ENCODE measurements at places on chromosomes 5 and 9.

DNA sequence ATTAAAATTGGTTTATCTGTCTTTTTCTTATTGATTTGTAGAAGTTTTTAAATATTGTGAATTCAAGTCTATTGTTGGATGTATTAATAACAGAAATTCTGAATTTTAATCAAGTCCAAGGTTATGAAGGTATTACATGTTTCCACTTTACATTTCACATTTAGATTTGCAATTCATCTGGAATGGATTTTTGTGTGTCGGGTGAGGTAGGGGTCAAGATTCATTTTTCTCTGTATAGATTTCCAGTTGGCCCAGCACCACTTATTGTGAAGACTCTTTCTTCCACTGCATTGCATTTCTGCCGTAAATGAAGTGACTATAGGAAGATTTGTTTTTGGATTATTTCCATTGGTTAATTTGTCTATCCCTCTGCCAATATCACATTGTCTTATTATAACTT lies 35.5 kb upstream of the DMRT2 start:
- DNase-seq, result no peak

DNA sequence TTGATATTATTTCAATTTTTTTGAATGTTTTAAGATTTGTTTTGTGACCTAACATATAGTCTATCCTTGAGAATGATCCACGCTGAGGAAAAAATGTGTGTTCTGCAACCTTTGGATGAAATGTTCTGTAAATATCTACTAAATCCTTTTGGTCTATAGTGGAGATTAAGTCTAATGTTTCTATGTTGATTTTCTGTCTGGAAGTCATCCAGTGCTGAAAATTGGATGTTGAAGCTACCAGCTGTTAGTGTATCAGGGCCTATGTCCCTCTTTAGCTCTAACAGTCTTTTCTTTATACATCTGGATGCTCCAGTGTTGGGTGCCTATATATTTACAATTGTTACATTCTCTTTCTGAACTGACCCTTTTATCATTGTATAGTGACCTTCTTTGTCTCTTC lies 422.3 kb downstream of the TMEM232 start:
- no peak for DNase-seq

- no peak for DNase-seq
Observed at GRCh38 chr9:114820776-114821501, 15.1 kb upstream of the TNFSF15 start.

GRCh38 chr5:54024466-54024865 lies 285.9 kb downstream of the ARL15 start:
- no peak for DNase-seq

GRCh38 chr5:140345919-140346347 lies 470 bp downstream of the HBEGF start:
- DNase-seq, result peak; percentile 71

DNA sequence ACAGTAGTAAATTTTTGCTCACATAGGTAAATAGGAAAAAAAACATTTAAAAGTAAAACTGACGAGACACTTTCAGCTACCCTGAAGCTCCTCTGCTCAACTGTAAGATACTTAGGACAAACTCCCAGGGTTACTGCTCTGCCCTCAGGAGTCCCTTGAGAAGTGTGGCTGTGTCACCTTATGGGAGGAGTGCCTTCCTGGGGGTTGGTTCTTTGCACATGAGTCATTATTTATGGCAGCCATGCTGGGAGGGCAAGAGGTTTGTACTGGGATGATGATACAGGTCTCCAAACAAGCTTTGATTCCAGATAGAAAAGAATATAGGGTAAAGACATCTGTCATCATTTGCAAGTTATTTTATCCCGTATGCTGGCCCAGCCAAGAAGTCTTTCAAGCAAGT lies 45.9 kb downstream of the TTC1 start:
- no peak for DNase-seq

DNA sequence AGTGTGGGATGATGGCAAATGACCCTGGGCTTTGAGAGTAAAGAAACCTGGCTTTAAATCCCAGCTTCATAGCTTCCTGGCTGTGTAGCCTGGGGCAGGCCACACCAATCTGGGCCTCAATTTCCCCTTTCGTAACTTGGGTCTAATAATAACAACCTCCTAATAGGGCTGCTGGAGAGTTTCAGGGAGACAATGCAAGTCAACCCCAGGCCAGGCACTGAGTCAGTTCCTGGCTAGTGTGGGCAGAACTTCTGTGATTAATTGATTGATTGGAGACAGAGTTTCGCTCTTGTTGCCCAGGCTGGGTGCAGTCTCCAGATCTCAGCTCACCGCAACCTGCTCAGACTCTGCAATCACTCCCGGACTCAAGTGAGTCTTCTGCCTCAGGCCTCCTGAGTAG lies 3.3 kb upstream of the SH2D3C start:
- DNase-seq, result no peak

DNA sequence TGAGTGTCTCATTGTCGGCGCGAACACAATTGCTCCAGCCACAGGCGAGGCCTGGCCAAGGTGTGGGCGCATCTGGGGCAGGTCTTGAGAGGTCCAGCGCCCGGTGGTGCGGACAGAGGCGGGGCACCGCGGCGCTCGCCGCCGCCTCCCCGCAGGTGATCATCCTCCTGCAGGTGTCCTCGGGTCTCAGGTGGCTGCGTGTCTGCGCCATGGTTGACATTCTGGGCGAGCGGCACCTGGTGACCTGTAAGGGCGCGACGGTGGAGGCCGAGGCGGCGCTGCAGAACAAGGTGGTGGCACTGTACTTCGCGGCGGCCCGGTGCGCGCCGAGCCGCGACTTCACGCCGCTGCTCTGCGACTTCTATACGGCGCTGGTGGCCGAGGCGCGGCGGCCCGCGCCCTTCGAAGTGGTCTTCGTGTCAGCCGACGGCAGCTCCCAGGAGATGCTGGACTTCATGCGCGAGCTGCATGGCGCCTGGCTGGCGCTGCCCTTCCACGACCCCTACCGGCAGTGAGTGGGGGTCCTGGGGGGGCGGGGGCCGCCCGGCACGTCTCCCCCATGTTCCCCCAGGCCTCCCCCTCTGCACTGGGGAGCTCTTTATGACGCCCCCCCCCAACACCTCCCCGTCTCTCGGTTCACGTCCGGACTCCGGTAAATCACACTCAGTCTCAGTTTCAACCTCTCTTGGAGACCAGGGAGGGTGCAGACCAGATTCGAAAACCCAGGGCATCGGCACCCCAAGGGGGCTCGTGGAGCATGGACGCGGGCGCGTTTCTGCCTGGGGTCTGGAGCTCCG lies 446 bp downstream of the NXNL2 start:
- peak; percentile 22 for DNase-seq

DNA sequence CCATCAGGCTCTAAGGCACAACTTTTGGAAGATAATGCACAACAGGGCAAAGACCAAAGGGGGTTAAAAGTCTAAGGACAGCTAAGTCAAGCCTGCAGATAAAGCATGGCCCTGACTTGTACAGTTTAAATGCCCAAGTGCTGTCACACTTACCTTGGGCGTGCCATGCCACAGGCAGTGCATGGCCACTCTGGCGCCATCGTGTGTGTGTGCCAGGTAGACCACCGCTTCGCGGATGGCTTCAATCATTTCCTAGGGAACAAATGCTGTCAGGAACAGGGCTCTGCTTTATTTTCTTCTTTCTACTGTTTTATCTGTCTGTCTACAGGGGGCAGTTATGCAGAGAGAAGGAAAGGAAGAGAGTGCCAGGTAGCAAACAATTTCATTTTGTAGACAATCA lies 19.3 kb downstream of the PUM3 start:
- peak; percentile 41 for DNase-seq

DNA sequence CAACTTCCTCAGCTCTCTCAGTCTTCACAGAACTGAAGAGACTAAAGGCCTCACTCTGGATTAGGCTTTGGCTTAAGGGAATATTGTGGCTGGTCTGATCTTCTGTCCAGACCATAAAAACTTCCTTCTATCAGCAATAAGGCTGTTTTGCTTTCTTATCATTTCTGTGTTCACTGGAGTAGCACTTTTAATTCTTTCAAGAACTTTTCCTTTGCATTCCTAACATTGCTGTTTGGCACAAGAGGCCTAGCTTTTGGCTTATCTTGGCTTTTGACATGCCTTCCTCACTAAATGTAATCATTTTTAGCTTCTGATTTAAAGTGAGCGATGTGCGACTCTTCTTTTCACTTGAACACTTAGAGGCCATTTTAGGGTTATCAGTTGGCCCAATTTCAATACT lies 88.7 kb upstream of the ACOT12 start:
- DNase-seq, result no peak

- DNase-seq, result no peak
Observed at GRCh38 chr5:72841756-72842535, 25.5 kb downstream of the TNPO1 start.

DNA sequence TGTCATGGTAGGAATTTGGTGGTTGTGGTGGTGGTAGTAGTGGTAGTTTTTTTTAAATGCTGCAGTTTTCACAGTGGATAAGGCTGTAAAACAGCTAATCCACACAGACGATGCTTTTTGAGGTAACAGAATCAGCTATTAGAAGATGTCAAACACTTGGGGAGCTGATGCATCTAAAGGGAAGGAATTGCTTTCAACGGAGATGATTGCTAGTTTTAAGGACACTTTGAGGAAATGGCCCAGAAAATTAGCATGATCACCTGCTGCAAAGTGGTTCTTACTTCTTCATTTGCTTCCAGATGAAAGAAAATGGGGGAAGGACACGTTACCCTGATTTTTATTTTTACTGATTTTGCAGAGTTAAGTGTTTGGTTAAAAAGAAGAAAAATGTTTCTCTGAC lies 178.2 kb upstream of the ATP10B start:
- no peak for DNase-seq

DNA sequence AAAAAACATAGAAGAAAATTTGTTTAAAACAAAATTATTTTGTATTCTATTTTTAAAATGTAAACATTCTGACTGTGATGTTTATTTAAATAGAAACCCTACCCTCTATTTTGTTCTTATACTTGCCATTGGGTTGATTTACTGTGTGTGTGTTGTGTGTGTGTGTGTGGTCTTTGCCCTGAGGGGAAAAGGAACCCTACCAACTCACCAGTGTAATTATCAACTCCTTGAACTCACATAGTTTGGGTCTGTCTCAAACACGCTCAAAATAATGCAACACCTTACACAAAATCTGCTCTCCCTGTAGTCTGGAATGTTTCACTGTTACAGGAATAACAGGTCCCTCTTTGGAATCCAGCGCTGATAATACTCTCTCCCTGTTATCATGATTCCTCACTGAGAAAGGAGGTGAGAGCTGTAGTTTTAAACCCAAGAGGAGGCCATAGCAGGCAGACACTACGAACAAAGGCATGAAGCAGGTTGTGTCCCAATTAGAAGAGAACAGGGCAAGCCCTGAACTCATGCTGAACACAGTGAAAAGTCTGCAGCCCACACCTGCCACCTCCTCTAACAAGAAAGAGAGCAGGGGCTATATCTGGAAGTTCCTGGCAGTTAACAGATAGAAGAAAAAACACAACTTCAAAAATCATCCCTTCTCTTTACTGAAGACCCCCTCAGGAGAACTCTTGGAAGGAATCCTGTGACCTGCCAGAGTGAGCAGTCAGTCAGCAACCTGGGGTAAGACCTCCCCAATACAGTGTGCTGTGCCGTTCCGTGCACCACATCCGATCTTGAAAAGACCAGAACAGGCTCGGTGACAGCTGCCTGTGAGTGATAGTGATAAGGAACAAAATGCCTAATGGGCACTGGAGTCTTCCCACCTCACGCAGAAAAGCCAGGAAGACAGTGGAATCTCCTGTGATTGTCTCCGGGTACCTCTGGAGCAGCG lies 608.1 kb upstream of the ADAMTS16 start:
- DNase-seq, result no peak

GRCh38 chr5:66894480-66895240 lies 298.5 kb downstream of the MAST4 start:
- no peak for DNase-seq

- no peak for DNase-seq
Observed at GRCh38 chr5:150300496-150301169, 2.1 kb downstream of the ARSI start.

- no peak for DNase-seq
Observed at GRCh38 chr5:169268019-169268418, 32.9 kb downstream of the SLIT3 start.

- no peak for DNase-seq
Observed at GRCh38 chr5:171678646-171679045, 107.0 kb upstream of the SMIM23 start.

GRCh38 chr5:310516-310915 lies 11.0 kb upstream of the AHRR start:
- DNase-seq, result no peak

- no peak for DNase-seq
Observed at GRCh38 chr5:143525176-143525575, 121.7 kb upstream of the NR3C1 start.

DNA sequence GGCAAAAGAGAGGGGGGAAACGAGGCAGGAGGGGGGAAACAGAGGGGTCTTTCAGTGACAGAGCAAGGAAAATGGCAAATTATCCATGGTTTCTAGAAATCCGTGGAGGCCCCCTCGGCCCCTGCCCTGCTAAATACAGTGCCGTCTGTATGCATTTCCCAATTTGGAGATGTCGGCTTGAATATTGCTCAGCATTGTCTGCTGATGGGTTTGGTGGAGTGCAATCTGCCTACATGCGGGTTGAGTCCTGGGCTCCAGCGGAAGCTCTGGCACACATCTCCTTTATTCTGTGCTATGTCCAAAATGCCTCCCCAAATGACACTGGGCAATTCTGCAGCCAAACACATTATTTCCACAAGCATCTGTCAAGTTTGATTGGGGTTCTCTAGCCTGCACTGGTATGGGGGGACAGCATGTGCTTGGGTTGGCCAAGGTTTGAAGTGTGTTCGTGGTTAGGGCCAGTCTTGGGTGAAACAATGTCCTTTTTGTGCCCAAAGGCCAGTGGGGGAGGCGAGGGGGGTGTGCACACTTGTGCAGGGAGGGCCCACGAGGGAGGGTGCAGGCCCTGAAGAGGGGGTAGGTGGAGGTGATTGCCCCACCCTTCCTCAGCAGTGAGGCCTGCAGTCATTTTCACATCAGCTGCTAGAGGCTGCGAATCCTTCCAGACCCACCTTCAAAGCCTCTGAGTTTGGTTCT lies 6.2 kb upstream of the NEUROG1 start:
- no peak for DNase-seq

- DNase-seq, result no peak
Observed at GRCh38 chr9:94479757-94480156, 75.1 kb upstream of the PCAT7 start.

GRCh38 chr5:66880401-66880800 lies 284.2 kb downstream of the MAST4 start:
- no peak for DNase-seq

DNA sequence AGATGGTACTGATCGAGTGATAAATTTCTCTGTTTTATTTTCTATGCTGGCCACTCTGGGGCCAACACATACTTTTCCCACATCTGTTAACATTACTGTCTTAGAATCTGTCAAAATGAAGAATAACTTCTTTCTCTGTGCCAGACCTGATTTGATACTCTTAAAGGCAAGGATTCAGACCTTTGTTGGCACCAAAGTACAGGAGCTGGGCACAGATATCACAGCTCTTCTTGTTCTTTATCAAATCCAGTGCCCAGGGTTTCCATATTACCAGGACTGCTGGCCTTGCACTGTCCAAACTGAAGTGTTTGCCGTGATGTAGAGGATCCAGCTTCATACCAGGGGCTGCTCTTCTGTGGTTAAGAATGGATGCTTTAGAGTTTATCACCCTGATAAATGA lies 20.9 kb downstream of the ZNF474 start:
- no peak for DNase-seq
